ENCODE measurements at places on chromosomes 5 and 9.

- DNase-seq = no peak
These were observed 170.0 kb downstream of the PAPPA start for GRCh38 chr9:116323571-116323970.

- no peak for DNase-seq
These were observed 111.1 kb downstream of the KCTD16 start for GRCh38 chr5:144281784-144282183.

GRCh38 chr5:110899566-110900412, 161.0 kb downstream of the SLC25A46 start:
- DNase-seq = no peak

DNA sequence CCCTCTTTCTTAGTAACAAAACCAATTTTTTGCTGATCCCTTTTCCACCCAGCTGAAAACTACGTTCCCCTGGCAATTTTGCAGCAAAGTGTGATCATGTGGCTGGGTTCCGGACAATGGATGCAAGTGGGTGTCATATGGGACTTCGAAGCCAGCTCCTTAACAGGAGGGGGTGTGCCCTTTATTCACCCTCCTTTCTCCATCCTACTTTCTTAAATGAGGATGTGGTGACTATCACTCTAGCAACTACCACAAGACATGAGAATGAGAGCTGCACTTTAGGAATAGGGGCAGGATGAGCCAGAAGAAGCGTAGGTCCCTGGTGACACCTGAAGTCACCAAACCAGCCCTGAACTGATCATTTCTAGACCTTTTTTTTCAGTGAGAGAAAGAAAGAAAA, 58.9 kb downstream of the IRF1 start:
- DNase-seq = no peak

- DNase-seq = no peak
These were observed 18.6 kb downstream of the CTNNAL1 start for GRCh38 chr9:108994695-108995094.
